ENCODE measurements at places on chromosomes 2 and 18.
A peak's percentile ranks its signal among the peaks of the same experiment; 100 is the strongest.

GRCh38 chr18:54647176-54647575 is 56.1 kb downstream of the DYNAP start:
- peak; percentile 37 for DNase-seq

DNA sequence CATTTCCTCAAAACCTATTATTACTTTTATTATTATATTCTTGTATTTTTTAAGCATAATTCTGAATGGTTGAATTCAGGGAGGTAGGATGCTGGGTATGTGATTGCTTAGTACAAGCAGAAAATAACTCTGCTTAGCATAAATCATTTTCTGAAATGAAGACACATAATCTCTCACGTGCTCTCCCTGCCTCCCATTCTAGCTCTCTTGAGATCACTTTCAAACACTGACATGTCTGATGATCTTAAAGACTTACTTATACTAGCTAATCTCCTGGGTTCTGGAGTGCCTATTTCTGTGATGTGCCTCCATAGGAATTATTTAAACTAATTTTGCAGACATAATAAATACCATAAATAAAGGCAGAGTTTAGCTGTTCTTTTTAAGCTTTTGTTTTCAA is 1136.0 kb downstream of the SUCLG1 start:
- DNase-seq, result no peak

GRCh38 chr2:238488347-238488826 is 61.7 kb downstream of the ASB1 start:
- no peak for DNase-seq

DNA sequence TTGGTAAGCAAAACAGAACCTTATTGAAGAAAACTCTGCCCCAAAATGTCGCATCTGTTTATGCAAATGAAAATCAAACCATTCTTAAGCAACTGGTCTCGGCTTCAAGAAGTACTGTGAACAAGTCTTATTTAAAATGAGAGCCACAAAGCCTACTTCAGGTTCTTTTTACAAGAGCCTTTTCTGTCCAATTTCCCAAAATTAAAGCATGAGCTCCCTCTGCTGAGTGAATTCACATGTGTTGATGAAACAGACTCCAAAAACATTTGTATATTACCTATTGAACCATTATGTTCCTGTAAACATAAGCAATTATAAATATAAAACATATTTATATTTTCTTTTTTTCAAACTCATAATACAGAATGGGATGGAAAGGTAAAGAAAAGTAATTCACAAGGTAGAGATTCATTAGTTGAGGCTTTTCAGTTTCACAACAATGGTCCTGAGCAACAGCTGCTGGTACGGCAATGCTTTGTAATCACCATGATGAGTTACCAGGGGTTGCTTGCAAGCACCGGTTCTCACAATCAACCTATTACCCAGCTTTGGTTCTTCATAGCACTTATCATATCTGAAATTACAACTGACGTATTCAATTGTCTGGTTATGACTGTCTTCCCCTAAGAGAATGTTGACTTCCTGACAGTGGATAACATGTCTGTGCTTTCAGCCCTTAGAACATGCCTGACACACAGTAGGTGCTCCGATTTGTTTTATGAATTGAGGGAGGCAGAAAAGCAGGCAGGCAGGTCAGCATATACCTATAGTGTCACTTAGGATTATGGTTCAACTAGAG is 108.4 kb upstream of the BZW1 start:
- DNase-seq, result peak; percentile 78

DNA sequence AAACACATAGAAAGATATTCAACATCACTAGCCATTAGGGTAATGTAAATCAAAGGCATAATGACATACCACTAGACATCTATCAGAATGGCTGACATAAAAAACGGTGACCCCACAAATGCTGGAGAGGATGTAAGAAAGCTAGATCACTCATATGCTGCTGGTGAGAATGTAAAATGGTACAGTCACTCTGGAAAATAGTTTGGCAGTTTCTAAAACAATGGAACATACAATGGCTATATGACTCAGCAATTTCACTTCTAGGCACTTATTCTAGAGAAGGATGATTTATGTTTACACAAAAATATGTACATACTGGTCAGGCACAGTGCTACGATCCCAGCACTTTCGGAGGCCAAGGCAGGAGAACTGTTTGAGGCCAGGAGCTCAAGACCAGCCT is 87.3 kb downstream of the COLEC12 start:
- DNase-seq, result no peak

GRCh38 chr18:62659698-62660097 is 55.6 kb upstream of the PHLPP1 start:
- DNase-seq, result no peak

GRCh38 chr2:195535911-195536522 is 121.0 kb upstream of the SLC39A10 start:
- peak; percentile 90 for DNase-seq

- peak; percentile 57 for DNase-seq
These were observed 38.1 kb upstream of the STAT1 start for GRCh38 chr2:191051825-191052778.

DNA sequence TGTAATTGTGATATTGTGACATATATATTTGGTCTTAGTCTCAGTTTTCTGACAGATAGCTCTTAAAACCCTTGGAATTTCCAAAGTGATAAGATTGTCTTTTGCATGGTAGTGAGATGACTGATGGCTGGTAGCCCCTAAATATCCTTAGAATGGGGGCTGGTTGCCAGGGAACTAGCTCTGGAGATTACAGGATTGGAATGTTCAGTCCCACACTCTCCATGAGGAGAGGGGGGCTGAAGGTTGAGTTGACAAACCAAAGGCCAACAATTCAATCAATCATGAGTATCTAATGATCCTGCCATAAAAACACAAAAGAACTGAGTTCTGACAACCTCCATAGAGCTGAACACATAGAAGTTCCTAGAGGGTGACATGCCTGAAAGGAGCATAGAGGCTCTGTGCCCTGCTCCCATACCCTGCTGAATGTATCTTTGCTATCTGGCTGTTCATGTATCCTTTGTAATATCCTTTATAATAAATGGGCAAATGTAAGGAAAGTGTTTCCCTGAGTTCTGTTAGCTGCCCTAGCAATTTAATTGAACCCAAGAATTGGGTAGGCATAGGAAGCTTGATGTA is 1680.3 kb upstream of the PIK3C3 start:
- DNase-seq, result no peak

DNA sequence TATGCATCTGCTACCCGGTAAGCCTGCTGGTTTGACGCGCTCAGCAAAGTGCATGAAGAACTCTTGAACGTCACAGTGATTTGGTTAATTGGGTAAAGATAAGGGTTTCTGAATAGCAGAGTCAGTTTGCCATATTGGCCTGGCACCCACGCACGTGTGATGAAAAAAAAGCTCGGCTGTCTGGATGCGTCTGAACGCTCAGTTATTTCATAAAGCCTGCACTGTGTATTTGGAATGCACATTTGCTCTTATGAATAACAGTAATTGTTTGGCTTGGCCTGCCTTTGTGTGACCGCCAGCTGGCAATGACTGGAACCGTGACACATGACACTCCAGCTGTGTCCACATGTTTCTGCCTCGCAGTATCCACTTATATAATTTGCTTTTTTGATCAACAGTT is 129.2 kb upstream of the MEIS1 start:
- DNase-seq, result no peak

DNA sequence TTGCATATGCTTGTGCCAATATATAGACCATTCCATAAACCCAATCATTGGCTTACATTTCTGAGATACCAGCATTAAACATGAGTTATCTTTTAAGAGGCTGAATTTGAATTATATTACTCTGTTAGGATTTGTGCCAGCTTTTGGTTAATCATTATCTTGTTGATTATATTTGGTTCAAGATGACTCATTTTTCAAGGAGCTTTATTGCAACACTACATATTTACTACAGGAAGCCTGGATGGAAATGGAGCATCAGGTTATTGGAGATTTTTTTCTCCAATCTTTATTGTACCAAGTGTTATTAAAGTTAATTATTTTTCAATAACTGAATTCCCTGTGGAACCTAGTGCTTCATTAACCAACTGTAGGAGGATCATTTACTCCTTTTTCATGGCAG is 26.4 kb downstream of the EML4 start:
- DNase-seq, result no peak

- no peak for DNase-seq
These were observed 92.7 kb downstream of the VWC2L start for GRCh38 chr2:214503568-214503967.

DNA sequence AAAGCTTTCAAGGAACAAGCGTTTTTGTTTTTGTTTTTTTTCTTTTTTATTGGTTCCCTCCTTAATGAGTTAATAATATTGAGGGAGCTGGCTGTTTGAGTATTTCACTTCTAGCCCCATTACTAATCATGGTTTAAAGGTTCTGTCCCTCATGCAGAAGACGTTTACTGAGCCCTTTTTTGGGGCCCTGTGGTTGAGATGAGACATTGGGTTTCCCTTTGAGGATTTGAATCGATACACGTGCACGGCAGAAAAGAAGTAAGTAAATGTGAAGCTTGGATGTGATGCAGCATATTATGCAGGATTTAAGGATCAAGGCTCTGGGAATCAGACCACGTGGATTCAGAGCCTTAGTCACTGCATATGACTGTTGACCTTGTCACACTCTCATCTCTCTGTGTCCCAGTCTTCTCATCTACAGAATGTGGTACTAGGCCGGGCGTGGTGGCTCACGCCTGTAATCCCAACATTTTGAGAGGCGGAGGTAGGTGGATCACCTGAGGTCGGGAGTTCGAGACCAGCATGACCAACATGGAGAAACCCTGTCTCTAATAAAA is 1.0 kb upstream of the CHST10 start:
- no peak for DNase-seq

DNA sequence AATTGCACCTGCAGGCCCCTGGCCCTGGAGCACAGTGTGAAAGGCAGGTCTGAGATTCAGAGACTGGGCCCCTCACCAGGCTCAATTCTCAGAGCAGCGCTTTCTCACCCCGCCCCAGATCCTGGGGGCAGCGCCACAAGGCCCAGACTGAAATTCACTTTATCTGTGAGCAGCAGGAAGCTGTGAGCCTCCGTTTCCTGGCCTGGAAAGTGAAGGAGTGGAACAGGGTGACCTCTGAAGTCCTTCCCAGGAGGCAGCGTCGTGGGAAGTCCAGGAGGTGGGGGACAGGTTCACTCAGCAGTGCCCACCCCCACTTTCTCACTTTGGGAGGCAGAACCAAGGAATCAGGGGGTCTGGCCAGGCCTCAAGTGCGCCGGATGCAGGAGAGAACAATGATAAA is 235.4 kb downstream of the NDUFA10 start:
- DNase-seq, result no peak

DNA sequence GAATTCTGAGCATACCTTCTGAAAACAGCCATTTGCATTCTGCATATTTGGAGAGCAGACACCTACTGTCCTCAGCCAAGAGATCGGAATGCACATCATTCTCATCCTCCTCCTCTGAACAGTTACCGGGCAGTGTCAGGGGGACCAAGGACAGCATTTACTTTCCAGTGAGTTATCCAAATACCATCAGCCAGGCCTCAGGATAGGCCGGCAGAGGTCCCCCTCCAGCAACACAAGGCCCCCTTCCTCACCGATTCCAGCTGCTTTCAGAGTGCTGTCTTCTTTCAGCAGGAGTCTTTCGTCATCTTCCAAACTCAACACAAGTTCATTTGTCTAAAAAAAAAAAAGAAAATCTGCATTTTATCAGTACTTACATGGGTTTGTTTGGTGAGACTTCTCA is 55.3 kb downstream of the C2orf76 start:
- peak; percentile 60 for DNase-seq

GRCh38 chr2:213806125-213806726 is 522.0 kb downstream of the SPAG16 start:
- peak; percentile 11 for DNase-seq

- no peak for DNase-seq
These were observed 67.3 kb upstream of the SPATS2L start for GRCh38 chr2:200239216-200239615.

- no peak for DNase-seq
These were observed 102.9 kb downstream of the CLIP4 start for GRCh38 chr2:29218071-29218470.

DNA sequence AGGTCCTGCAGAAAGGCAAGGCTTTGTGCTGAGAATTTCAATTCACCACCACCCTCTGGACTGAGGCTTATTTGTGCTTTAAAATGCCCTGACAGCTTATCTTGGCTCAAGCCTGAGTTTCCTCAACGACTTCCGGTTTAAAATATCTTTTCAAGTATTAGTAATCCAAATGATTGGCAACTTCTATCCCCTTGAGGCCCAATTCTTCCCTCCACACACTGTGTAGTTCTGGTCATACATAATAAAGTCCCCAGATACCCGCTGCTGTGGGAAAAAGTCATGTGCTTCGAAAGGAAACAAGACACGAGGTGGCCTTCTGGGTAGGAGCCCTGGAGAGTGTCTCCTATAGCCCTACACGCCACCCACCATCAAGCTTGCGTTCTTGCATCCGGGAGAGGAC is 393.4 kb downstream of the ALK start:
- DNase-seq, result no peak

GRCh38 chr18:77899972-77900754 is 650.5 kb downstream of the GALR1 start:
- DNase-seq, result peak; percentile 25

- no peak for DNase-seq
These were observed 17.3 kb upstream of the LBH start for GRCh38 chr2:30213907-30214463.

GRCh38 chr2:59791004-59791618 is 762.3 kb downstream of the BCL11A start:
- DNase-seq, result no peak

GRCh38 chr2:108553209-108553919 is 19.1 kb downstream of the LIMS1 start:
- DNase-seq, result no peak

DNA sequence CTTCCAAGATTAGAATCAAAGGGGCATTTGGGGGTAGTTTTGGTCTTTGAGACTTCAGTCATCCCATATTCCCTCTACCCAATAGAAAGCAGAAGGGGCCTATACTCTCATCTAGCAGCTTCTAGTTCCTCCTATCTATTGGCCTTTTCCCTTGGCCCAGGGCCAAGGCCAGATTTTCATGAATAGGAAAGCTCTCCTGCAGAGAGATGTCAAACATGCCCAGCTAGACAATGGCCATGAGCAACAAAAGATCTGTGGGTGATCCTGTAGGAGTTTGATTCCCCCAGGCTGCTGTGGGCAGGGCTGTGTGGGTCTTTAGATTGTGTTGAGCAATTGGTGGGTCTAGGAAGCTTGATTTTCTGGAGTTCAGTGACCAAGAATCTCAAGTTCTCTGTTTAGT is 2.9 kb upstream of the ADCYAP1 start:
- no peak for DNase-seq

- DNase-seq, result peak; percentile 48
These were observed 23.6 kb upstream of the RBM44 start for GRCh38 chr2:237774811-237775553.

DNA sequence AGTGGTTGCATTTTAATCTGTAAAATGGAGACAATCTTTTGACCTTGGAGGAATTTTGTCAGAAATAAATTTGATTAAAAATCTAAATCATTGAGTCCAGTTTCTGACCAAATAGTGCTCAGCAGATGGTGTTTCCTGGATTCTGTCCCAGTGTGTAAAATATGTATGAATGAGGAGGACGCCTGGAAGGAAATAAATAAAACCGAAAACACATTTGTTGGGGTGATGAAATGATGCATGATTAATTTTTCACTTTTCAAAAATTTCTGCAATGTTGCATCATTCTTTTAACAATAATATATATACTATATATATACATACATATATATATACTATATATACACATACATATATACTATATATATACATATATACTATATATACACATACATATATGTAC is 261.1 kb upstream of the TRIB2 start:
- no peak for DNase-seq

GRCh38 chr2:53785366-53785765 is 1.4 kb downstream of the ASB3 start:
- DNase-seq, result no peak

- DNase-seq, result no peak
These were observed 153.0 kb downstream of the GBX2 start for GRCh38 chr2:236015171-236015570.

GRCh38 chr2:169010633-169011460 is 20.3 kb downstream of the ABCB11 start:
- no peak for DNase-seq
